Fibroblast of skin of right biceps (primary cell): ENCODE measurements at places on chromosomes 16 and 17.

GRCh38 chr17:75712446-75712845 is 8.8 kb upstream of the ITGB4 start:
- no peak for DNase-seq

GRCh38 chr17:79971651-79972050 is 64.0 kb downstream of the TBC1D16 start:
- DNase-seq: no peak

- no peak for DNase-seq
Measured at GRCh38 chr17:35368081-35368830, 5.2 kb downstream of the SLFN11 start.

- peak; percentile 80 for DNase-seq
Measured at GRCh38 chr16:68264128-68265077, at the start of gene SLC7A6. Gene SLC7A6, plus strand, starts transcription at chr16:68264526. Its CDS starts 10,201 bp downstream, at chr16:68274727.

- peak; percentile 52 for DNase-seq
Measured at GRCh38 chr17:41792845-41793783, 6.6 kb upstream of the JUP start.

GRCh38 chr17:1928976-1929375 is 96.2 kb downstream of the RTN4RL1 start:
- DNase-seq: no peak

DNA sequence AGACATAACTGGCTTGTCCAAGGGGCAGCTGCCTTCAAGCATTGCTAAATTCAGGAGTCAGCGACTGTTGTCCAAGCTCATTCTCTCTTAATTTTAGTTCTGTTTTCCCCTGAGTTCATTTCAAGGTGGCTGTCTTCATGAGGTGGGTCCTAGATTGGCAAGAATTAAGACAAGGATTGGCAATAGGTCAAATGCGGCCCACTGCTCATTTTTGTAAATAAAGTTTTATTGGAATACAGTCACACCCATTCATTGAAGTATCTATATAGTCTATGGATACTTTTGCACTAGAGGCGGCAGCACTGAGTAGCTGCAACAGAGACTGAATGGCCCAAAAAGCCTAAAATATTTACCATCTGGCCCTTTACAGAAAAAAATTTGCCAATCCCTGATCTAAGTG is 73.8 kb downstream of the TMEM114 start:
- no peak for DNase-seq

GRCh38 chr17:57415751-57416207 is 159.5 kb downstream of the MSI2 start:
- DNase-seq: no peak

DNA sequence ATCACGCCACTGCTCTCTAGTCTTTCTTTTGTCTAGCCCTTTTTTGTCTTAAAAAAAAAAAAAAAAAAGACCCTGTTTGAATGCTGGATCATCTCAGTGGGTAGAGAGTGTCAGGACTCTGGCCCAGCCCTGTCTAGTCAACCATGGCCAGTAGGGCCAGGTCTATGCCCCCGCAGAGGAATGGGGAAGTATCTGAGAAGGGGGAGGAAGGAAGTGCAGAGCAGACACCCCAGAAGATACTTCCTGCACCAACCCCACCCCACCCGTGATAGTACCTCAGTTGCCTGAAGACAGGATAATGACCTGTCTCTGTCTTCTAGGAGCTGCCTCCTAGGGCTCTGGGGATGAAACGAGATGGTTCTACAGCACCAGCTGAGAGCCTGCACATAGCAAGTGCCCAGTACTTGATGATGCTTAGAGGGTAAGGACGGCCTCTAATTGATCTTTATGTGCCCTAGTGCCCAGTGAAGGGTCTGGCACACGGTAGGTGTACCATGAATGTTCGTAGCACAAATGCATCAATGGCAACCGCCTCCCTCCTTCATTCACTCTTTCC is 55.4 kb downstream of the ABAT start:
- DNase-seq: no peak

GRCh38 chr16:57577214-57577613 is 34.8 kb downstream of the ADGRG5 start:
- DNase-seq: no peak

DNA sequence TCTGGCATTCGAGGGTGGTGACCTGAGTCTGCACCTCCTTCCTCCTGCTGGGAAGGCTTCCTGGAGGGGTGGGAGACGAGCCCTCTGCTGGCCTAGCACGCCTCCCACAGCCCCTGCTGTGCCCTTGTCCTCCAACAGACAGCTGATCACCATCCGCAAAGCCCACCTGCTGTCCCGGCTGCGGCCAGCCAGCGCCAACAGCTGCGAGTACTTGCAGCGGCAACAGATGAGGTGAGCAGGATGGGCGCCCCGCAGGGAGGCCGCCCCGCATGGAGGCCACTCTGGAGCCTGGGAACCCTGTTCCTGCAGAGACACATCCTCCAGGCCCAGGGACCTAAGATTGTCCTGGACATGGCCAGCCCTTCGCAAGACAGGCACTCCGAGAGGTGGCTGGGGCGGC is 21.6 kb downstream of the UBALD1 start:
- DNase-seq: no peak

GRCh38 chr16:70659953-70660671 is 13.8 kb downstream of the IL34 start:
- DNase-seq: no peak

- no peak for DNase-seq
Measured at GRCh38 chr16:27447301-27447700, 45.3 kb downstream of the IL21R start.

DNA sequence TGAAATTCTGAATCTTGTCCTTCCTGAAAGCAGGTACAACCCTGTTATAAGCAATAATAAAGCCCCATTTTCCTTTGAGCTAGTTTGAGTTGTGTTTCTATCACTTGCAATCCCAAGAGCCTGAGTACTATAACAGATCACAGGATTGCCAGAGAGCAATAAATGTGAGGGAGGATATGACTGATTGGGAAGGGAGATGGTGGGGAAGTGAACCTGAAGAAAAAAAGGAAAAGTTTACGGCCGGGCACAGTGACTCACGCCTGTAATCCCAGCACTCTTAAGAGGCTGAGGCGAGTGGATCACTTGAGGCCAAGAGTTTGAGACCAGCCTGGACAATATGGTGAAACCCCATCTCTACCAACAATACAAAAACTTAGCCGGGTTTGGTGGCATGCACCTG is 80.4 kb downstream of the COX10 start:
- no peak for DNase-seq

DNA sequence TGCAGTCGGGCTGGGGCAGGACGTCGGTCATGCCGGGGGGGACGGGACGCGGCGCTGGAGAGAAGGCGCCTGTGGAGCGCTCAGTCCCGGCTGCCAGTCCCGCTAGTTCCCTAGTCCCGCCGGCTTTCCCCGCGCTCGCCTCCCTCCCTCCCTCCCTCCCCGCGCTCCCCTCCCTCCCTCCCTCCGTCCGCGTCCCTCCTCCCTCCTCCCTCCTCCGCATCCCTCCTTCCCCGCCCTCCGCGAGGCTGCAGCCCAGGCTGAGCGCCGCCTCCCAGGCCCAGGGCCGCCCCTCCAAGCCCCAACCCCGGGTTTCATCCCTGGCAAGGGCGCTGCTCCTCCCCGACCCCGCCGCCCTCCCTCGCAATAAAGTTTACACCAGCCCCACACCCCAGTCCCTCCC is 34.8 kb downstream of the TIMM22 start:
- DNase-seq: peak; percentile 56

DNA sequence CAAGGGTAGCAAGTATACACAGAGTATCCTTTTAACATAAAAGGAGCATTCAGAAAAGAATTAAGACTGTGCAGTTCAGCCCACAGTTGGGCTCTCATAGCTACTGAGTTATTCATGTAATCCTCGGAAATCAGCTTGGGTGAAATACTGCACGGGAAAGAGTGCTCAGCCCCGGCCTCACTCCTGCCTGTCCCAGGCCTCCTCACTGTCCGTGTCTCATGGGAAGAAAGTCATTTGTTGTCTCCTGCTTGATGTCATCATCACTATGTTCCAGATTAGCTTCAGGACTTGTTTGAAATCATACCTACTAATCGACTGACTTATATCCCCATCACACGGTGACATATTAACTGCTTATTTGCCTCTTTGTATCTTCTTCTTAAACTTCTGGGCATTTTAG is 223.3 kb upstream of the CHMP6 start:
- DNase-seq: no peak

DNA sequence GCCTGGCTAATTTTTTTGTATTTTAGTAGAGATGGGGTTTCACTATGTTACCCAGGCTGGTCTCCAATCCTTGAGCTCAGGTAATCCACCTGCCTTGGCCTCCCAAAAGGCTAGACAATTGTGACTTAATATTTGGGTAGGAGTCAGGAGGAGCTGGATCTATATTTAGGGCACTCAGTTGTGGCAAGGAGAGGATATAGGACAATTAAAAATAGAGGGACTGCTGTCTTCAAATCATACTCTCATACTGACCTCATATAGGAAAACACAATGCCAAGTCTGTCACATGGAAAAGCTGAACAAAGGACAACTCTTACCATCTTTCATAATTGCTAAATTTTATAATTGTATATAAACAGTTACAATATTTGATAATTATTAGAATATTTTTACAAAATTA is 17.1 kb downstream of the IRX3 start:
- no peak for DNase-seq

DNA sequence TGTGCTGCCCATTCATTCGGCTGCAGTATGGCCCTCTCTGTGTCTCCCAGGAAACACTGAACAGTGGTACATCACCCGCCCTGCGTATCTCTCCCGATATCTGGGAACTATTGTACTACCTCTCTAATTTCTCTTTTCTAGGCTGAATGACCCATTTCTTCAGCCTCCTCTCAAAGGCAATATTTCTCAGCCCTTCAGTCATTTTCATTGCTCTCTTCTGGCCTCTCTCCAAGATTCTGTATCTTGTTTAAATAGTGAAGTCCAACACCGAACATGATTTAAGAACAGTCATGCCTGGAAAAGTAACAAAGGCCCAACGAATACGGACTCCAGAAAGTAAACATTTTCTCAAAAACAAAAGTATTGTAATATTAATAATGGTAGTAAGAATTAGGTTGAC is 220.1 kb downstream of the ZFHX3 start:
- no peak for DNase-seq

- DNase-seq: peak; percentile 7
Measured at GRCh38 chr16:81005610-81006161, 999 bp downstream of the CMC2 start.

DNA sequence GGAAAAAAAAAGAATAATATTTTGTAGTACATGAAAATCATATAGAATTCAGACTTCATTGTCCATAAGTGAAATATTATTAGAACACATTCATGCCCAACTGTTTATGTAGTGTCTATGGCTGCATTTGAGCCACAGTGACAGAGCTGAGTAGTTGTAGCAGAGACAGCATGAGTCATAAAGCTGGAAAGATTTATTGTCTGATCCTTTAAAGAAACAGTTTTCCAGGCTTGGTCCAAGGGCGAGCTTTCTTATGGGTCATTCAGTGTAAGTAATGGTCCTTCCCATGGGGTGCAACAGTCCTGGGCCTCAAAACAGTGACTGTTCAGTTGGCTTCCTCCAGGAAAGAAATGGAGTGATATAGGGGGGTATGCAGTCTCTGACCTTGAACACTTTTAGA is 260.2 kb downstream of the HS3ST4 start:
- DNase-seq: no peak

DNA sequence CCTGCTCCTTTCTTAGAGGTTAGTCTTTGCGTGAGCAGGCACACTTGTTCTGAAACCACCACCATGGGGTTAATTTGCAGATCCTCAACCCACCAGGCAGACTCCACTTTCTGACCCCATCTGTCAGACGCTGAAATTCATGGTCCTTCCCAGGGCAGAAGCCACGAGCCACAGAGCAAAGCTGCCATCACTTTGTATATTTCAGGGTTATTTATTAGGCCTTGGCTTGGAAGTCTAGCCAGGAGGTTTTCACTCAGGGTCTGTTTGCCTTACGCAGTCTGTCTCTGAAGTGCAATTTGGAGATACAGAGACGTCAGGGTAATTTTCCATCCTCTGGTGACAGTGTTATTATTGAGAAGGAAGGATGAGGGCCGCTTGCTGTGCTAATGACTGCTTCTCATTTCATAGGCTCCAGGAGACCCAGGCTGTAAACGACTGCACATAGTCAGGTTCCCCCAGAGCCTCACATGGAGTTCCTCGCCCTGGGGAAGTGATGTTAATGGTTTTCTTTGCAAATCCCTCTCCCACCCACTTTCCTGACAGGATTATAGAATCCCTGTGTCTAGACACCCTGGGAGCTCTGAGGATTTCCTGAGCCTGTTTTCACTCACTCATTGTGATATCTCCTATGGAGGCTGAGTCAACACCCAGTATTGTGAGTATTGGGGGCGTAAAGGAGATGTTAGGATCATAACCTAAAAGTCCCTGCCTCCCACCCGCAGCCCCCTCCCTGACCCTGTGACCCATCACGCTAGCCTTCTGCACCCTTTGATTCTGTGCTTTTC is 269.0 kb downstream of the ABCC12 start:
- peak; percentile 32 for DNase-seq

- DNase-seq: no peak
Measured at GRCh38 chr17:70872103-70872502, 702.8 kb downstream of the KCNJ2 start.

DNA sequence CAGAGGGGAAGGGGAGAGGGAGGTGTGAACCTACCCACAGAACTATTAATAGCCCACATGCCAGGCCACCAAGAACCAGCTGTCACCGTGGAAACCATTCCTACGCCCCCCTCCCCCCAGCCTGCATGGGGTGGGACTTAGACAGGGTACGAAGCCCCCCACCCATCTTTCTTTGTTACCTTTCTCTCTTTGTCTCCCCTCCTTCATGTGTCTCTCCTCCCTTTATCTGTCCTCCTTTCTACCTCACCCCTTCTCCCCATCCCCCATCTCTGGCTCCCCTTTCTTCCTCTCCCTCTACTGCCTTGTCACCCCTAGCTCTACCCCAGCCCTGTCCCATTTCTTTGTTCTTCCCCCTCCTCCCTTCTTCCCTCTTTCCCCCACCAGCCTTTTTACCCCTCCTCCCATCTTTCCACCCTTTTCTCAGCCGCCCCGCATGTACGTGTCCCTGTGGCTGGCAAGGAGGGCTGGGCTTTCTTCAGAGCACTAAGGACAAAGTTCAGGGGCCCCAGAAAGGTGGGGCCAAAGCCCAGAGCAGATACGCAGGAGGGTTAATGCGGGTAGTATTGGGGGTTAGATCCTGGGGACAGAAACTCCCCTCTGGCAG is 8.0 kb downstream of the THRA start:
- no peak for DNase-seq

DNA sequence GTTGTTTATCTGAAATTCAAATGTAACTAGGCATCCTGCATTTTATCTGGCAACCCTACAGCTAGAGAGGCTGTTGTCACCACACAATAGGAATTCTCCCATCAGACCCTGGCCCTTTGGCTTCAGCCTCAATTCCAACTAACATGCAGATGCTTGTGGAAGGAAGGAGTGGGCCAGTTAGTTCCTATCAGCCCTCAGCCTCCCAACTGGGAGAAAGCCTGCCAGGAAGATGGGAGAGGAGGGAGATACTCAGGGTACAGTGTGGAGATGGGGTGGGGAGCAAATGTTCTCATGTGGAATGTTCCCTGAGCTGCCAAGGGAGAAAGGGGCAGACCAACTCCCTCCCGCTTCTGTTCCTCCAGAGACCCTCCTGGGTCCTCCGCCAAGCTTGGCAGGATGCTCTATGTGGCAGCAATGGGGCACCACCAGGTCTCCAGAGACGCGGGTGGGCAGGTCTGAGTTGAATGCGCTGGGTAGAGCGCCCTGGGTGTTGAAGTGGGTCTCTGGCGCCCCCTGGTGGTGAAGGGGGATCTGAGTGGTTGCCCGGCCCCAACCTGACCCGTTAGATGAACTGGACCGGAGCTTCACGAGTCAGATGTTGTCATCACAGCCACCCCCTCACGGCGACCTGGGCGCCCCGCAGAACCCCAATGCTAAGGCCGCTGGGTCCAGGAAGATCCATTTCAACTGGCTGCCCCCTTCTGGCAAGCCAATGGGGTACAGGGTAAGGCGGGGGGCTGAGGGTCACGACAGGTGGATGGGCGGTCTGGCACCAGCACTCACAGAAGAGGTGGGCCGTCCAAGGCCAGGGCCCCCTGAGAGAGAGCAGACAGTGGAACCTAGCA is 15.2 kb downstream of the GALK1 start:
- peak; percentile 57 for DNase-seq
